ENCODE measurements at places on chromosomes 7 and 10. TPM values are rescaled to one million over a fixed set of nuclear protein-coding genes. Genes with fewer than 3 reads are reported as not detected.

DNA sequence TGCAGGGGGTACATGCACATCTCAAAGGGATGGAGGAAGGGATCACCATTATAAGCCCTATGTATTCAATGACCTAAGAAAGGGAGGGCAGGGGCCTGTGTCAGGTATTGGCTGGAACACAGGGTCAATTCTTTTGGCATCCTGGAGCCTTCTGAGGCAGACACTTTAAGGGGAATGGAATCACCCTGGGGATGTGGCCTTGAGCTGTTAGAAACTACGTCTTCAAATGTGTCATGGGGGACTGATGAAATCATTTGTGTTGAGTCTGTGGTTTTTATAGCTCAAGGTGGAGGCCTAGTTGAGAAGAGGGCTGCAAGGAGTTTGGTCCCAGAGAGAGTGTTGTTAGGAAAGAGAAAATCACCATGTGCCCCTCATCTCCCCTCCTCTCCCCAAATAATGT is 206.1 kb upstream of the CELF2 start:
- no peak overlapping the region for H3K27ac ChIP-seq
- DNase-seq: peak; percentile 45
- no peaks in the 10 kb centered on the region for H3K27me3 ChIP-seq
- peaks cover 8% of the 10 kb centered on the region for H3K4me1 ChIP-seq

GRCh38 chr7:95491634-95492314 is 6.0 kb downstream of the ASB4 start:
- no peaks in the 10 kb centered on the region for H3K4me1 ChIP-seq
- no peak overlapping the region for H3K27ac ChIP-seq
- H3K27me3 ChIP-seq: peaks cover 3% of the 10 kb centered on the region
- no peak for DNase-seq
- H3K36me3 ChIP-seq: no peaks in the 10 kb centered on the region
- H3K4me3 ChIP-seq: no peak overlapping the region

- H3K4me3 ChIP-seq: no peak overlapping the region
- H3K27ac ChIP-seq: no peak overlapping the region
- no peaks in the 10 kb centered on the region for H3K36me3 ChIP-seq
- no peak for DNase-seq
Observed at GRCh38 chr7:25863005-25863728, 288.8 kb upstream of the NFE2L3 start.

DNA sequence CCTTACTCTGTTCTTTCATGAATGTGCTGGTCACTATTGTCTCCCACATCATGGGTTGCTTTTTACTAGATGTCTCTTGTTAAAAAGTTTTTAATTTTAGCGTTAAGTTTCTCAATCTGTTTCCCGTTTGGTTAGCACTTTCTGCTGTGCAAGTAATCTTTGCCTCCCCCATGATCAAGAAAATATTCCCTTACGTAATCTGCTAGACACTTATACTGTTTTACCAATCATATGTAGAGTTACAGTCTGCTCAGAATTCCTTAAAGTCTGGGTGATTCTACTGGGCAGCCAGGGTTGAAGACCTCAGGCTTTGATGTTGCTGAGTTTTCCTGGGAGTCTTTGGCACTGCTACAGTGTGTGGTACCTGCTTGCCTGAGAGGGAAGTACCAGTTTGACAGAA is 38.2 kb upstream of the RPA3 start:
- H3K27ac ChIP-seq: no peak overlapping the region
- H3K27me3 ChIP-seq: no peaks in the 10 kb centered on the region
- H3K4me3 ChIP-seq: no peak overlapping the region
- no peaks in the 10 kb centered on the region for H3K4me1 ChIP-seq

DNA sequence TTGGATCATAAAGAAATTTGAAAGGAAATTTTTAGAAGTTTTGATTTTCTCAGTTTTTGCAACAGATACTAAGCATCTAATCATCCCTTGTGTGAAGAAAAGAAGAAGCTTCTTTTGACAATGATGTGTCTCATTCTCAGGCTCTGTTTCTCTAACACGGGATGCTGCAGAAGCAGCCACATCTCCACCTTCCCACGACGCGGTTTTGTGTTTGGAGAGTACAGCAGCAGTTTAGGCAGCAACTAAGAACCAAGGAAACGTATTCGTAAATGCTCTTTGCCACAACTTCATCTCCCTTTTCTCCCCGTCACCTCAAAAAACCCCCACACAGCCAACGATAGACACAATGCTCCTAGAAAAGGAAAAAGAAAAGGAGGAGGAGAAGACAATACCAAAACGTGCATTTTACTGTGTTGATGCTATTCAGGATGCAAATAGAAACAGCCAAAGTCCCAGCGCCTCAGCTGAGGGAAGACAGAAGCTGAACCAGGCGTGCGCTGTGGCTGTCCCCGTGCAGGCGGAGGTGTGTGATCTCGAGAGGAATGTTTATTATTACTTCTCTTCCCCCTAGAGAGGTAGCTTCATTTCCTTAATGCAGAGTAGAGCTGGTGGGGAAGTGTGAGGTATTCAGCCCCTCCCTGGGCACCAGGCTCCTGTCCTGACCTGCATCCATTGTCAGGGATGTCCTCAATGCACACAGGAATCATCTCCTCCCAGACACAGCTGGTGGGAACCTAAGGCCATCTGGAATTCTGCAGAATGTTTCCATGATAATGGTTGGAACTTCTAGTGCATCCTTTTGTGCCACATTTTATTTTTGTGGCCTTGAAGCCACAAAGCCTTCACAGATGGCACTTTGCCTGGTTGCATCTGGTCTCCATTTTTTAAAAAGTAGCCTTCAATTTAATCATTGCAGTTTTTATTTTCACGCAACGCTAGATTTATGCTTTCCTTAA is 174.6 kb upstream of the KLF6 start:
- no peaks in the 10 kb centered on the region for H3K36me3 ChIP-seq
- no peaks in the 10 kb centered on the region for H3K27me3 ChIP-seq
- no peak overlapping the region for H3K4me3 ChIP-seq
- no peak overlapping the region for H3K27ac ChIP-seq

DNA sequence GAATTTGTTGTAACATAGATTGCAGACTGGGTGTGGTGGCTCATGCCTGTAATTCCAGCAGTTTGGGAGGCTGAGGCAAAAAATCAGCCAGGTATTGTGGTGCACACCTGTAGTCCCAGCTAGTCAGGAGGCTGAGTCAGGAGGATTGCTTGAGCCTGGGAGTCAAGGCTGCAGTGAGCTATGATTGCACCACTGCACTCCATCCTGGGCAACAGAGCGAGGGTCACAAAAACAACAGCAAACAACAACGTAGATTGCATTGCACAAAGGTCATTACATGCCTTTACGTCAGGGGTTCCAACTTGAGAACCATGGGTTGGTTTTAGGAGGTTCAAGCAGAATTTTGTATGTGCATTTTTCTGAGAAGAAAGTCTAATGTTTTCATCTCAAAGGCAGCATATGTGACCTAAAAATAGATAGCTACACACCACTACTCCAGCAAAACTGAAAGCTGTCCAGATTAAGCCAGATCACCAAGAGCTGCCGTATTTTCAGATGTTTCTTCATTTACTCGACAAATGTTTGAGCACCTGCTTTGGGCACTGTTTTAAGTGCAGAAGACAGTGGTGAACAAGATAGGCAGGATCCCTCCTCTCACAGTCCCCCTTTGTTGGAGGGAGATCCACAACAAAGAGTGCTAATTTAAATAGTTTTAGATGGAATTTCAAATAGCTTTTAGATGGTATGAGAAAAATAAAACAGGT is 28.3 kb upstream of the CYP26C1 start:
- no peak overlapping the region for H3K4me3 ChIP-seq
- no peaks in the 10 kb centered on the region for H3K27me3 ChIP-seq
- no peaks in the 10 kb centered on the region for H3K36me3 ChIP-seq
- no peak for DNase-seq
- H3K27ac ChIP-seq: no peak overlapping the region

DNA sequence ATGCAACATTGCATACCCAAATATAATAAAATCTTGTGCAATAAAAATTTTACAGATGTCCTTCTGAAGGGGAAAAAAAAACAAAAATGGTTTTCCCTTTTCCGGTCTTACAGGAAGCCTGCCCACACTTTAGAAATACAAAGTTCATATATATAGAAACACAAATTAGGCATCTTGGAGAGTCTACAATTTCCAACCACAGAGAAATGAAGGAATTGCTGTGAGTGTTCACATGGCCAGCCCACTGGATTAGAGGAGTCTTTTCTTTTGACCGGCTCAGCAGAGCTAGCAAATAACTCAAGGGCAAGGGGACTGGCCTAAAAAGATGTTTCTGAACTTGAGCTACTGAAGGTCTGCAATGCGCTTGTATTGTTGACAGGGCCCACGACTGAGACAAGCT is 92.4 kb downstream of the GLI3 start:
- H3K4me3 ChIP-seq: no peak overlapping the region
- DNase-seq: peak; percentile 29
- 0 out of 2 replicates have a peak, but pooled peaks cover 2% of the 10 kb centered on the region for H3K4me1 ChIP-seq
- no peak overlapping the region for H3K27ac ChIP-seq

DNA sequence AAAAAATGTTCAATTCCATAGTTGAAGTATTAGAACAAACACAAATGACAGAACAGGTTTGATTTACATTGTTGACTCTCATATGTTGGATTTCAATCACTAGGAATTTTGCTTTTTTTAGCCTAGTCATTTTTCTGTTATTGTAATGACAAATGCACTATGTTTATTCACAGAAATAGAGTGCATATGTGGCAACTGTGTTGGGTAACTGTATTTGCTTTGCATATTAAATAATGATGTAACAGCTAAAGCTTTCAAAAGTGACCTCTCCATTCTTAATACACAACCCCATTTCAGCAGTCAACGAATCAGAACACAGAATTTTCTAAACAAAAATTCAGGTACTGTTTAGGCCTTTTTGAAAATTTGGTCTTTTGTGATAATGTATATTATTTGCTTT is 54.0 kb upstream of the SLC26A5 start:
- no peaks in the 10 kb centered on the region for H3K36me3 ChIP-seq
- H3K27me3 ChIP-seq: no peaks in the 10 kb centered on the region
- no peaks in the 10 kb centered on the region for H3K4me1 ChIP-seq
- H3K4me3 ChIP-seq: no peak overlapping the region
- peak; percentile 52 for DNase-seq

GRCh38 chr7:152501506-152501905 is 65.7 kb upstream of the KMT2C start:
- no peak overlapping the region for H3K27ac ChIP-seq
- H3K27me3 ChIP-seq: no peaks in the 10 kb centered on the region
- no peaks in the 10 kb centered on the region for H3K36me3 ChIP-seq
- no peaks in the 10 kb centered on the region for H3K4me1 ChIP-seq

DNA sequence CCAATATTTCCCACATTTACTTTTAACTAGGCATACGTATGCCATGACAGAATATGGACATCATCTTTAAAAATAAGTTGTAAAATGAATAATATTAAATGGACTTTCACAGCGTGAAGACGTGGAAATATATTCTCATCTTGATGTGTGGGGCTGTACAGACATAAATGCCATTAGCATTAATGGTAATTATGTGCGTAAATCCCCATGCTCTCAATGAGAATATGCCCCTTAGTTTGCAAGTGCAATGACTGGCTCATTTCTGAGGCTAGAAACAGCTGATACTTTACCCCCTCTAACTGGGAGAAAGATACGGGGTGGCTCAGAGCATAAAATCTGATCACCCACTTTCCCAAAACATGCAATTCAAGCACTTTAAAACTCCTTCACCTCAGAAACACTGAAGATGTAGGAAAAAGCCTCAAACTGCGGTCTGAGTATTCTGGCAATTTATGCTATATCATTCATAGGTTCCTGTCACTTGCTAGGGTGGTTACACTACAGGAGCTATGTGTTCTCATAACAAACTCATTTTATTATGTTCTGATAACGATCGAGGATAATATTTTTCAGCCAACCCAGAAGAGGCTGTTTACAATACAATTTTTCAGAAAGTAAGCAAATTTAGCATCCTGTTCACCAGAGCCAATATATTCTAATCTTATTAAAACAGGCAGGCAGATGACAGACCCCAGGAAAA is 211.8 kb downstream of the SKAP2 start:
- no peak overlapping the region for H3K4me3 ChIP-seq
- no peak for DNase-seq
- H3K36me3 ChIP-seq: no peaks in the 10 kb centered on the region
- peaks cover 2% of the 10 kb centered on the region for H3K27me3 ChIP-seq

- DNase-seq: no peak
- H3K27me3 ChIP-seq: no peaks in the 10 kb centered on the region
- peak overlapping the region; percentile 44 for H3K27ac ChIP-seq
- no peaks in the 10 kb centered on the region for H3K36me3 ChIP-seq
Observed at GRCh38 chr7:112799448-112800120, 9.4 kb upstream of the TMEM168 start.

DNA sequence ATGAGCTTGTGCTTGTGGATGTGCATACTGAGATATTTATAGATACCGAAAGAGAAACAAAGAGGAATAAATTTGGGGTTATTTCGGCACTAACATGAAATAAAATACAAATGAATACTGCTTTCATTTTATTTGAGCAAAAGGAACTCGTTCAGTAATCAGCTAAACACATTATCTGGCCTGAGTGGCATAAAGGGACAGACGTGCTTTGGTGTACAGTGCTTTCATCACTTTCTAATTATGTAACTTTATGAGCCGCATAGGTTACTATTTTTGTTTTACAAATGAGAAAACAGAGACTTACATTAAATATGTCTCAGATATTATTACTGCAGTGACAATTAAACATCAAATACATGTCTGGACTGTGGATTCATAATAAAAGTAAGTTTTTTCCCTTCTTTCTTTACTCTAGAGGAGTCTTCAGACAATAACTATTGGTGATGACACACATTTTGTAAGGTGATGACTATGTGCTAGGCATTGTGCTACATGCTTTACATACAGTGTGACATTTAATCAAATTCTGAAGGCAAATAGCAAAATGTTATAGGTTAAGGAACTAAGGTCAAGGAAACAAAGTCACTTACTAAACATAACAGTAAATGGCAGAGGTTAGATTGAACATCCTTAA is 503.3 kb downstream of the SORCS1 start:
- H3K27ac ChIP-seq: no peak overlapping the region
- H3K36me3 ChIP-seq: no peaks in the 10 kb centered on the region
- H3K4me3 ChIP-seq: no peak overlapping the region
- no peaks in the 10 kb centered on the region for H3K27me3 ChIP-seq

- peak; percentile 99 for DNase-seq
- peaks cover 39% of the 10 kb centered on the region for H3K4me1 ChIP-seq
- no peaks in the 10 kb centered on the region for H3K27me3 ChIP-seq
- H3K27ac ChIP-seq: peak overlapping the region; percentile 95
Observed at GRCh38 chr7:2757904-2758672, 70.1 kb downstream of the AMZ1 start.

DNA sequence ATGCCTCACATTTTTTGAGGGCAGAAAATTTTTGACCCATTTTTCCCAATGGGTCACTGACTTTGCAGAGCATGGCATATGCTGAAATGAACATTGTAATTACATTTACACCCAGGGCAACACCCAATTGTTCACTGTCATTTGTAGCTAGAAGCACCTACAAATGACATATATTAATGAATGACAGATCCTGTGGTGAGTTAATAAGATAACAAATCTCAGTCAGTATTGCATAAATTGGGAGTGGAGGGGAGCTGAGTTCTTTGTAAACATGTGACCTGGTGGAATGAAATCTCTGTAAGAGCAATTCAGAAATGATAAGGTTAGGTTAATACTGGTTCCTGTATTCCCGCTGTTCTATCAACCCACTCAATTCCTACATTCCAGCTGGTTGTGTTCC is 255.1 kb upstream of the LRRN3 start:
- no peak for DNase-seq
- H3K36me3 ChIP-seq: no peaks in the 10 kb centered on the region
- no peak overlapping the region for H3K4me3 ChIP-seq

PTTG1IP2 gene
- not detected for total RNA-seq

TAX1BP1 gene
- 68.9 TPM for total RNA-seq

SFTPA2 gene
- total RNA-seq: not detected

PKD2L1 gene
- not detected for total RNA-seq

GPR15LG gene
- total RNA-seq: not detected

SH2D4B gene
- not detected for total RNA-seq

PRRT4 gene
- not detected for total RNA-seq

CPVL gene
- total RNA-seq: not detected

WDFY4 gene
- not detected for total RNA-seq
